Fibroblast of lung (primary cell): ENCODE measurements at places on chromosomes 1 and 21. TPM values are rescaled to one million over a fixed set of nuclear protein-coding genes. Genes with fewer than 3 reads are reported as not detected.

TFF3 gene
- total RNA-seq, result not detected in 2 replicates

CHRNB2 gene
- under 0.01 TPM in 1 of 2 replicates, not detected in the other for total RNA-seq

GJC2 gene
- 6.7 and 13.4 TPM in 2 replicates for total RNA-seq

RHOU gene
- 11.4 and 20.8 TPM in 2 replicates for total RNA-seq

DMRTA2 gene
- total RNA-seq, result under 0.01 TPM in 1 of 2 replicates, not detected in the other

KCNH1 gene
- 0.17 and 0.26 TPM in 2 replicates for total RNA-seq

OTUD3 gene
- 5.0 and 5.1 TPM in 2 replicates for total RNA-seq
